ENCODE measurements at places on chromosomes 1 and 21.

GRCh38 chr1:62260688-62261087, 58.5 kb downstream of the KANK4 start:
- DNase-seq = no peak

DNA sequence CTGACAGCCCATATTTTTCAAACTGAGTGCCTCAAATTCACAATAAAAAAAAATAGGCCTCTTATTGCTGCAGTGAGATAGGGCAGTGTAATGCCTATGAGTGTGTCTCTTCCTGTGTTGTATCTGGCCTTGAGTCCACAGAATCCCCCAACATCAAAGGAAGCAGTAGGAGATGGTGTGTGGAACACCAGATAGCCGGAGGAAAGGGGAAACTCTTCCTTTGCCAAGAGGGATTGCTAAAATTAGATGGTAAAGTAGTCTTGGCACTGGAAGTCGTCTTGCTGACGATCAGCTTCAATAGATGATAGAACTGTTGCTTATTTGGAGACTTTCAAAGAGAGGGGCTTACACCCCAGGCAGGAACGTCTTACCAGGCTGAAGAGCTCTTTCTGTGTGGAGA, 51.8 kb downstream of the RUNX1 start:
- no peak for DNase-seq

- DNase-seq = no peak
These were observed 18.8 kb downstream of the SLC41A1 start for GRCh38 chr1:205794011-205794730.

DNA sequence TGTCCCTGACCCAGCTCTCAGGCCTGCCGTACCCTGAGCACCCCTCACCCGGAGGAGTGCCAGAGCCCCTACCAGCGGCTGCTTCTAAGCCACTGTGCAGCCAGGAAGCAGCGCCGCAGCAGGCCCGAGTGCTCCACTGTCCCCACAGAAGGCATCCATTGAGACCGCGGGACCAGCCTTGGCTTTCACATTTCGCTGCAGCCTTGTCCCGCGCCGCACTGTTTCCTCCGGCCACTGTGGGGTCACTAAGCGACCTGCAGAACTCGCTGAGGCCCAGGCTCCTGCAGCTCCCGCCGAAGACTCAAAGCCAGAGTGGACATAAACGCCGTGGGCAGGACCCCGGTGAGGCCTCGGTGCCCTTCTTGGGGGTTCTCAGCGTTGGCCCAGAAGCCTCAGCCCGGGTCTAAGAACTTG, 3.0 kb downstream of the ALX3 start:
- DNase-seq = no peak

- no peak for DNase-seq
These were observed 672 bp downstream of the ENSA start for GRCh38 chr1:150628766-150629114.

DNA sequence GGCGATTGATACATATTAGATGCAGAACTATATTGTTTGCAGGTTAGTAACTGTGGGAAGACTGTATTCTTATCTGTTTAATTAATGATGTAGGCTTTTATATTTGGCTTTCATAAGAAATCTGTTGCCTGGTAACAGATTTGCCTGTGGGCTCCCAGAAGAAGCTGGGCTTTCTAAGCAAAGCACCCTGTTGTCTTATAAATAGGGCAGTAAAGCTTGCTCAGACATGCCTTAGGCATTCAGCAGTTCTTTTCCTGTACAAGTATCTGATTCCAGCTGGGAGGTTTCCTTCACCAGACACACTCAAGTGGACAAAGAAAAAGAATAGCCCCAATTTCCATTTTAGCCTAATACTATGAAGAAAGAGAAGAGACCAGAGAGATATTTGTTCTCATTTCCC, 524.0 kb downstream of the LRRIQ3 start:
- no peak for DNase-seq

DNA sequence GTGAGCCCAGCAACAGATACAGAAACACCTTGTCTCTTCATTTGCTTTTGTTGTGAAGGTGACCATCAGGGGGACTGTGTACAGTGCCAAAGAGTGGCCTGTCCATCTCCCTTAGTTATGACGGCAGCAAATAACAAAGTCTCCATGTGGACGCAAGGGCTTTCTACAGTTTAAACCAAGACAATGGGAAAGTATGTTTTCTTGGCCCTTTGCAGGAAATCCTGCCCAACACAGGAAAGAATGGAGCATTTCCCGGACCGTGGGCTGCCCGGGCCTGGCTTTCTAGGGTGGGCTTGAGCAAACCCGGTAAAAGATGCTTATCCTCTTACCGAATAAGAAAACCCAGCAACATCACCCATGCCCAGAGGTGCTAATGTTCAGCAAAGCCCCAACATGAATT, 87.3 kb downstream of the ZBTB18 start:
- DNase-seq = no peak

- no peak for DNase-seq
These were observed 4.5 kb upstream of the IER5 start for GRCh38 chr1:181083842-181084605.

DNA sequence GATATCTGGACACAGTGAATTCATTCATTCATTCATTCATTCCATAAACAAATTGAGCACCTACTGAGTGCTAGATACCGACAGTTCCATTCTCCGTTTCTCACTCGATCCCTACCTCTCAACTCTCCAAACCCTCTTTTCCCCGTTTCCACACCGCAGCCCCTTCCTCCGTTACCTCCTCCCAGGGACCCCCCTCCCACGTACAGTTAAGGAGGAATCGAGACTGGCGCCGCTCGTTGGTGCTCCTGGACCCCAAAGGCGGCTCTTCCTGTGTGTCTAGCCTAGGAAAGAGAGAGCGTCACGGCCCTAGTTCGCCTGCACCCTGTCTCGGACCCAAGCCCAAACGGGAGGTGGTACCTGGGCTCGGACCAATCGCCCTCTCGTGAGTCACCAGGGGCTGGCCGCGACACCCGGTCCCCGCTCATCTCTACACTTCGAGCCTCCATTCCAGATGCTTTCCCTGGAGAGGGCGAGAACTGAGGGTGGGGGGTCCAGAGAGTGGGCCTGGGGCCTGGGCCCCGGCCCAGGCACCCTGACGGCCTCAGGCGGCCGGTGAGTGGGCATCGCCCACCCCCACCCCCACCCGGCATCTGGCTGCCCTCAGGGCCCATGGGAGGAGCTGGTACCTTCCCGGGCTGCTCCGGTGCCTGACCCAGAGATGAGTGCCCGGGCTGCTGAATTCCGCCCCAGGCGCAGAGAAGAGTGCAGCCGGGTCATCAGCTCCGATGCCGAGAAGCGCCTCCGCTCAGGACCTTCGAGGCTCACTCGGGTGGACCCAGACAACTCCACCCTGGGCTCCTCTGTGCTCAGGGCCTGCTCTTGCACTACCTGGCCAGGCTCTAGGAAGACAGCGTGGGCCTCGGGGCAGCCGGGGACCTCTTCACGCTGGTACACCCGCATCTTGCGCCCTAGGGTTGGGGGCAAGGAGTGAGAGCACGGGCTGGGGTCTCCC, 4.9 kb downstream of the ARHGEF19 start:
- no peak for DNase-seq

DNA sequence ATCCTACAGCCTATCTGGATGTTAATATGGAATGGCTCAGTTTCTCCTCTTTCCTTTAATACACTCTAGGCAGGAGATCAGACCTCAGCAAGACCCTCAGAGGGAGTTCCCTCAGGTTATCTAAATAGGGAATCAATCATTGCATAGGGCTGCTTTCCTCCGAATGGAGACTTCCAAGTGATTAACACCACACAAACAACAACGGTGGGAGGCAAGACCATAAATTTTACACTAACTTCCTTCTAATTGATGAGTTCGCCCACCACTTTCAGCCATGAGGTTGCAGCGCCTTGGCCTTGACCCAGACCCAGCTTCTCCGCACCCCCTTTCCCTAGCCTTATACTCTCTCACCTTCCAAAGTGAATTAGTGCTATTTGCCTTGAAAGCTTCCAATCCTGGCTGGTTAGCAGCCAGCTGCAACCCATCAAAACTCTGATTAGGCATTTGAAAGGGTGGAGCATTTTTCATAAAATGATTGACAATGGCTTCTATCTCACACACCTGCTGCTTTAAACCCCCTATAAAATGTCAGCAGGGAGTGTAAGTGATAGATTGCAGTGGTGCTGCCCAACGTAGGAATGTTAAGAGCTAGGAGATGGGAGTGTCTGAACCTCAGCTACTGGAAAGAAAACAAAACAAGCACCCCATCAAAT, 534.9 kb upstream of the USP24 start:
- no peak for DNase-seq

- DNase-seq = no peak
These were observed 34.9 kb downstream of the SYF2 start for GRCh38 chr1:25197235-25197975.

GRCh38 chr1:145711213-145711651, 4.1 kb upstream of the PDZK1 start:
- DNase-seq = peak; percentile 52

- no peak for DNase-seq
These were observed 74.2 kb upstream of the NGF start for GRCh38 chr1:115412286-115412685.
